Epithelial cell of umbilical artery (primary cell): ENCODE measurements at places on chromosomes 3 and 15. TPM values are rescaled to one million over a fixed set of nuclear protein-coding genes. Genes with fewer than 3 reads are reported as not detected.

IL5RA gene
- not detected in 2 replicates for total RNA-seq

STOML1 gene
- 9.7 and 10.3 TPM in 2 replicates for total RNA-seq

CLRN1 gene
- total RNA-seq, result not detected in 2 replicates

CACNA1D gene
- not detected in 2 replicates for total RNA-seq

DPPA4 gene
- total RNA-seq, result not detected in 2 replicates

CSPG4 gene
- 0.32 and 1.2 TPM in 2 replicates for total RNA-seq

DCLK3 gene
- not detected in 2 replicates for total RNA-seq

DISP2 gene
- under 0.01 and 0.15 TPM in 2 replicates for total RNA-seq

GAP43 gene
- total RNA-seq, result under 0.01 TPM in 1 of 2 replicates, not detected in the other

CDHR4 gene
- not detected in 2 replicates for total RNA-seq

P2RY1 gene
- total RNA-seq, result 0.30 and 1.3 TPM in 2 replicates

TIGIT gene
- not detected in 2 replicates for total RNA-seq

FOXL2NB gene
- total RNA-seq, result 0.30 TPM in 1 of 2 replicates, not detected in the other

CPLX3 gene
- total RNA-seq, result not detected in 2 replicates

GNAT1 gene
- total RNA-seq, result not detected in 2 replicates

KCNMB2 gene
- 0.46 TPM in 1 of 2 replicates, not detected in the other for total RNA-seq

CALML4 gene
- 1.9 and 4.9 TPM in 2 replicates for total RNA-seq

MORC1 gene
- not detected in 2 replicates for total RNA-seq

UROC1 gene
- total RNA-seq, result not detected in 2 replicates

GPR171 gene
- not detected in 2 replicates for total RNA-seq
